ENCODE measurements at places on chromosomes 11 and 22.

DNA sequence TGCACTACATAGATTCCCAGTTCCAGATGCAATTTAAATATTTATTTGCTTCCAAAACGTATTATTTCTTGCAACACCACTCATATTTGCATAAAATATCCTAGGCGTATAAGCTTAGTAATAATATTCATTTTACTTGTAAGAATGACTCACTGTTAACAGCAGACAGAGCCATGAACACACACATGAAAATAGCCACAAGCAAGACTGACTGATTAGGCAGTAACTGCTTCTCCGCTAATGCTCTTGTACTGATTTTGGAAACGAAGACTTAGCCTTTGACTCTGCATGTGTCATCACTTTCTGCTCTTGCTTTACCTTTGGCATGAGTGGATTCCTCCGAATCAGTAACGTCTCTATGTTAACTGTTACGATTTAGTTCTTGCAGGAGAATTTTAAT lies 6.0 kb downstream of the OR10Q1 start:
- DNase-seq, result no peak

GRCh38 chr22:41261541-41262249 lies 21.0 kb upstream of the CHADL start:
- no peak for DNase-seq

DNA sequence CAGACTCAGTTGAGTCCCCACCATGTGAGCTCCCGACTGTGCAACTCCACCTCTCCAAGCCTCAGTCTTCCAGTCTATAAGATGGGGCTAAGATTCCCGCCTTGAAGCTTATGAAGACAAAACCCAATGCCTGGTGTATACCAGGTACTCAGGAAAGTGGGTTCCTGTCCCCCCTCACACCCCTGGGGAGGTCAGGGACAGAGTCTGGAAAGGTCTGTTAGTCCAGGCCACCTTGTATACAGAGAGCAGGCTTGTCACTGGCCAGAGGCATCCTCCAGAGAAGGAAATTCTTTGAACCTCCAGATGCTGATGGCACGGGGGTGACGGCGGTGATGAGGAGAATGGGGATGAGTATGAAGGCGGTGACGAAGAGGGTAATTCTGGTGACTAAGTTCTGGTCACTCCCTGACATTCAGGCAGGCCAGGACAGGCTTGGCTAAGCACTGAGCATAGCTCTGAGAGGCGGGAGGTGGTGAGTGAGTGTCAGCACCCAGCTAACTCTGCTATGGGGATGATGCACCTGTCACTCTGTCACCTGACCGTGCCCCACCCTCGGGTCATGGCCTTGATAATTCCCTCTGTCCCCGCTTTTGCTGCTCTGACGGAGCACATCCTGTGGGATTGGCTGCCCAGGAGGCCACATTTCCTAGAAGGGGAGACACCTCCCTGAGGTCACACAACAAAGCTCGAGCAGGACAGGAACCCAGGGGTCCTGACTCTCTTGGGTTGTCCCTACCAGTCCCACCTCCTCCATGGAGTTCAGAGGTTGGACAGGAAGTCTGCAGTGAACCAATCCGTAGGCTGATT lies 30.9 kb upstream of the CSNK1E start:
- no peak for DNase-seq

- no peak for DNase-seq
Measured at GRCh38 chr11:113698515-113698914, 7.6 kb downstream of the TMPRSS5 start.

DNA sequence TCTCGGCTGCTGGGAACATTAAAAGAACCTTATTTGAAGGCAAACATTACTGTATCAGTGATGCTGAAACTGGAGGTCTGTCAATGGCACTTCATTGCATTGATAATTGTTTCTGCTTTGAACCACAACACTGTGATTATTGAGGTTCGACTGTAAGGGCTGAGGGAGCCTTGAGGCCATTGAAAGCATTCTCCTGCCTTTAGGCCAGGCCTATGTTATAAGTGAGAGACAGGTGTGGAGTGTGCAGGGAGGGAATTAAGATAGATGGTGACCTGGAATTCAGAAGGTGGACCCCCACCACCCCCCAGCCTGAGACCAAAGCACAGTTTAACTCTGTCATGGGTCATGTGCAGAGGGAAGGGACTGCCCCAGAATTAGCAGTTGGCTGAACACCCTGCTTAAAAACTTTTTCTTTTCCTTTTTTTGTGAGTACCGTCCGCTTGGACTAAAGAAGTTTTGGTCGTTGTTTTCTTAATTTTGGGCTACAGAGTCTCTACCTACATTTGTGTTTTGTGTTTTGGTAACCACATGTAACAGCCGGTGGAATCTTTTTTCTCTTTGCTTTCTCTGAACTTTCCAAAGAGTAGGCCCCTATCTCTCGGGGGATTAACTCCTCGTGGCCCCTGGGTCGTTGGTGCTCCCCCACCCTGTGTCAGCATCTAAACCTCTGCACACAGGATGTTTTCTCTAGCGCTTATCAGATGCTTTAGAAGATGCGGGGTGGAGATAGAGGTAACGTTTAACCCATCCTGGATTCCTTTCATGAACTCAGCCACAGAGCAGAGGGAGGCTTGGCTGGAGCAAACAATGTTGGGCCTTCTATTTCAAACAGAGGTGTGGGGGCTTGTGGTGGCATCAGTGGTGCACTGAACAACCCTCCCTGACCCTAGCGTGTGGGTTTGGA lies 43.7 kb downstream of the ZBTB16 start:
- no peak for DNase-seq

All from stimulated activated CD8-positive, alpha-beta memory T cell treated with anti-CD3 and anti-CD28 coated beads, Interleukin-7, amount 100 ng/mL, for 1 hour (primary cell).